ENCODE measurements at places on chromosomes 2 and 18. TPM values are rescaled to one million over a fixed set of nuclear protein-coding genes. Genes with fewer than 3 reads are reported as not detected.

FLACC1 gene
- total RNA-seq: 1.2 TPM

OR6B2 gene
- not detected for total RNA-seq

MOGAT1 gene
- not detected for total RNA-seq

RGPD4 gene
- total RNA-seq: 0.12 TPM

DNA sequence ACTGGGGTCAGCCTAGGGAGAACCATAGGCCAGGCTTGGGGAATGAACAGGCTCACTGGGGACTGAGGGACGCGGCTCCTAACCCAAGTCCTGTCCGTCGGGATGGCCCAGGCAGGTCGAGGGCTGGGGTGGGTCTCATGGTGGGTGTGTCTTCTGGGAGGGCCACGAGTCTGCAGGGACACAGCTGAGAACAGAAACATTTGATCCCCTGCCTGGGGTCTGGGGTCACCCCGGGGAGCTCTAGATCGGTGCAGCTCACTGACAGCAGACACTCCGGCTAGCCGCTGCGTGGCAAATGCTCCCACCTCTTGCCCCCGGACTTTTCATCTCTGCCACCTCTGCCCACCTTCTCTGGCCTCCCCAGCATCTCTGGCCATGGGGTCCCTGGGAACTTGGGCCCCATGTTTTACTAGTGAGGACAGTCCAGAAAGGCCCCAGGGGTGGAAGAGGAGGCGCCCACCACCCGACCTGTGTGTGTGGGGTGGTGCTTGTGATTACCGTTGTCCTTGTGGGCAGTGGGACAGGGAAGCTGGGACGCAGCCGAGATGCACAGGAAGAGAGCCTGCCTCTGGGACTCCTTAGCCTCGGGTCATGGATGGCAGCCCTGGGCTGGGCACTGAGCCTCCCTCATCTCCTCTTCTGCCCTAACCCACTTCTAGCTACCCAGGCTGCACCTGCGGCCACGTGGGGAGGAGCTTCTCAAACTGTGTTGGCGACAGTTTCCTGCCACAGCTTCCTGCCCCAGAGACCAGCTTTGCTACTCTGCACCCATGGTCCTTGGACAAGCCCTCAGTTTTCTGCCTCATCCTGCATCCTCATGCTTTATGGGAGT is 4.9 kb downstream of the ZAP70 start:
- no peak for DNase-seq
- no peaks in the 10 kb centered on the region for H3K4me1 ChIP-seq
- H3K4me3 ChIP-seq: no peak overlapping the region
- H3K36me3 ChIP-seq: no peaks in the 10 kb centered on the region

DNA sequence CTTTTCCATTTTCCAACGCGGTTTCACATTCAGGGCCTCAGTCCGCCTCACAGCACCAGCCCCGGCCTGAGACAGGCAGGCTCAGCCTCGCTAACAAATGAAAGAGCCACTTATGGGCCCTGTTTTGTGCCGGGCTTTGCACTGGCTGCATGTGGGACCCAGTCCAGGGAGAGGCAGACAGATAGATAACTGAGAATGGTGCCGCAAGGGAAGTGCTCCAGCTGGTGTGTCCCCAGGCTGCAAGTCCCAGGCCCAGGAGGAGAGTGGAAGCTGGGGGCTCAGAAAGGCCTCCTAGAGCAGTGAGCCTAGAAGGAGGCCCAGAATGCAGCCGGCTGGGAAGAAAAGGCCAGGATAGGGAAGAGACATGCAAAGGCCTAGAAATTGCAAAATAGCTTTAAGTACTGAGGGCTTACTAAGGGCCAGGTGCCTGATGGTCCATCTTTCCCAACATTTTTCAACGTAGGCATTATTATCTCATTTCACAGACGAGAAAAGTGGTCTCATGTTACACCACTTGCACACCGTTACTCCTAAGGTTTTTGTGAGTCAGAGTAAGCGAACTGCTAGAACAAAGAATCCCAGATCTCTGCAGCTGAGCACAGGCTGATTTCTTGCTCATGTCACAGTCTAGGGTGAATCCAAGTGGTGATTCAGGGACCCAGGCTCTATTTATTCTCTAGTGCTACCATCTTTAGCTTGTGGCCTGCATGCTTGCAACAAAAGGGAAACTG is 26.0 kb downstream of the ADRA2B start:
- H3K4me1 ChIP-seq: peaks cover 17% of the 10 kb centered on the region
- peak; percentile 14 for DNase-seq
- H3K27ac ChIP-seq: peak overlapping the region; percentile 70
- H3K4me3 ChIP-seq: no peak overlapping the region
- peaks cover 11% of the 10 kb centered on the region for H3K27me3 ChIP-seq
- no peaks in the 10 kb centered on the region for H3K36me3 ChIP-seq

DNA sequence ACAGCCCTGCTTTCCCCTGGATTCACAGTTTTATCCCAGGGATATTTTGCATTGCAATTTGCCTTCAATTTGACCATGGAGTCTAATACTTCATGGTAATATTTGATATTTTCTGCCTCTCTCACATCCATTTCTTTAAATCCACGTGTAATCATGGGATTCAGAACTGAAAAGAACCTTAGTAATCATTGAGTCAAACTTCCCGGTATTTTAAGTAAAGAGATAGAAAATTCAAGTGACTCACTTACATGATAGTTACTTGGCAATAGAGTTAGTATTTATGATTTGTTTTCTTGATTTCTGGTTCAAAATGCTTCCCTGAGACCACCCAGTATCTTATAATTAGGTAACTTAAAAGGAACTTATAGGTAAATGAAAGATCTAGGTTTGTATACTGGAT is 33.7 kb upstream of the CDC42EP3 start:
- H3K27ac ChIP-seq: no peak overlapping the region
- no peaks in the 10 kb centered on the region for H3K27me3 ChIP-seq
- no peak overlapping the region for H3K4me3 ChIP-seq
- H3K36me3 ChIP-seq: no peaks in the 10 kb centered on the region
- no peaks in the 10 kb centered on the region for H3K4me1 ChIP-seq

DNA sequence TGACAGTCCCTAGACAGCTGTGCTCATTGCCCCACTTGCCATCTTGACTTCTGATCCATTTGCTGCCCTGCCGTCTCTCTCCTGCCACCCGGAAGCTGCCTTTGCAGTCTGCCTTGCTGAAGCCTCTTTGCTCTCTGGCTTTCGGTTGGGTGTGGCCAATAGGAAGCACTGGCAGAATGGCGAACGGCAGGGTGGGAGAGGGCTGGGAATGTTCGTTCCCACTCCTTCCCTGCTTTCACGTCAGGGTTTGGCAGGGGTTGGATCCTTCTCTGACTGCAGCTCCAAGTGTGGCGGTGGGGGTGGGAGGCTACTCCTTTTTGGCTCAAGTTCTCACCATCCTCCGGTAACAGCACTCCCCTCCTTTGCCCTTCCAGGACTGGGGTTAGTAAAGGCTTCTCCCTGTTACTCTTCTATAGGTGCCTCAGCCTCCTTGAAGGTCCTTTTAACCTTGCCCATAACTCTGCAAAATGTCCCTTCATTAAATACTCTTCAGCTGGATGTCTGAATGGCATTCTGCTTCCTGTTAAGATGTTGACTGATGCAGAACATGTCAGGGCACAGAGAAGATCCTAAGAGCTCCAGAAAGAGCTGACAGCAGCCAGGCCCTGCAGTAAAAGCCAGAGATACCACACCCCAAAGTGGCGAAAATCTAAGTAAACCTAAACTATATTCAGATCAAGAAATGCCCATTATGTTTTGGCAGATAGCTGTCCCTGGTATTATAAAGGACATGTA is 299.7 kb downstream of the CDCA7 start:
- H3K27ac ChIP-seq: no peak overlapping the region
- H3K4me1 ChIP-seq: peaks cover 6% of the 10 kb centered on the region
- no peaks in the 10 kb centered on the region for H3K27me3 ChIP-seq
- DNase-seq: no peak
- no peak overlapping the region for H3K4me3 ChIP-seq

- H3K36me3 ChIP-seq: no peaks in the 10 kb centered on the region
- no peak for DNase-seq
- no peak overlapping the region for H3K27ac ChIP-seq
Measured at GRCh38 chr2:37507703-37508102, 163.3 kb downstream of the QPCT start.

GRCh38 chr2:95289253-95289652 is 7.9 kb upstream of the KCNIP3 start:
- H3K27me3 ChIP-seq: peaks cover 14% of the 10 kb centered on the region
- H3K27ac ChIP-seq: no peak overlapping the region
- DNase-seq: no peak
- no peak overlapping the region for H3K4me3 ChIP-seq
- H3K4me1 ChIP-seq: peaks cover 5% of the 10 kb centered on the region

Measured in glutamatergic neuron (in vitro differentiated cells).